ENCODE measurements at places on chromosomes 2 and 18. TPM values are rescaled to one million over a fixed set of nuclear protein-coding genes. Genes with fewer than 3 reads are reported as not detected.

- no peak for DNase-seq
Observed at GRCh38 chr2:137952586-137953129, 11.6 kb upstream of the HNMT start.

GRCh38 chr2:129233751-129234406 is 745.6 kb upstream of the RAB6C start:
- DNase-seq, result no peak

- DNase-seq, result no peak
Observed at GRCh38 chr2:219500135-219500534, 1.4 kb downstream of the GMPPA start.

- DNase-seq, result no peak
Observed at GRCh38 chr2:37326285-37326684, 1.7 kb upstream of the PRKD3 start.

GRCh38 chr2:215396595-215397313 is 39.1 kb downstream of the FN1 start:
- DNase-seq, result no peak

DNA sequence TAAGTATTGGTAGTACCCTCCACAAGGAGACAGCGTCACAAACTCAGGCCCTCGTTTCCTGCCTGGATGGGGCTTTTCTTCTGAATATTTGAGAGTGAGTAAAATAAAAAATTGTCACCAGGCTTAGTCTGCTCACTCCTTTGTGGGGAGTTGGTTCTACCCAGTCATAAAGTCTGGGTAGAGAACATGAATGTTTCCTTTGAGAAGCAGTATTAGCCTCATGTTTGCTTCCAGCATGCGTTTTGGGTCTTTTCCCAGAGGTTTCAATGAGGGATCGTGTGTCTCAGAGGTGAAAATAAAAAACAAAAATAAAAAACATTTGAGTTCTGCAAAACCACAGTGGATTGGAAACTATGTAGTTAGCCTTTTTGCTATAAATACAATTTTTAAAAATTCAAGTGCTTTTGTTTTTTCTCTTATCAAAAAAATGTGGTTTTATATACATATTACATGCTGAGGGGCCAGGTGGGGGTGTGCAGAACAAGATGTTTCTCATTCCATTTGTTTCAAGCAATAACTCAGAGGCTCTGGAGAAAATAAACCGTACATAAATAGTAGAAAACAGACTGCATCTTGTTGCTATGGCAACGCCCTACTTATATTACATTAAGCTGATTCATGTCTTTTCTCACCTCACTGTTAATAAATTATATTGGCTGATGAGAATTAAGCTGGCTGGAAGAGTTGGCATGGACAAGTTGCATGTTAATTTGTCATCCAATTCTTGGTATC is 225.4 kb upstream of the FBXO11 start:
- no peak for DNase-seq

DNA sequence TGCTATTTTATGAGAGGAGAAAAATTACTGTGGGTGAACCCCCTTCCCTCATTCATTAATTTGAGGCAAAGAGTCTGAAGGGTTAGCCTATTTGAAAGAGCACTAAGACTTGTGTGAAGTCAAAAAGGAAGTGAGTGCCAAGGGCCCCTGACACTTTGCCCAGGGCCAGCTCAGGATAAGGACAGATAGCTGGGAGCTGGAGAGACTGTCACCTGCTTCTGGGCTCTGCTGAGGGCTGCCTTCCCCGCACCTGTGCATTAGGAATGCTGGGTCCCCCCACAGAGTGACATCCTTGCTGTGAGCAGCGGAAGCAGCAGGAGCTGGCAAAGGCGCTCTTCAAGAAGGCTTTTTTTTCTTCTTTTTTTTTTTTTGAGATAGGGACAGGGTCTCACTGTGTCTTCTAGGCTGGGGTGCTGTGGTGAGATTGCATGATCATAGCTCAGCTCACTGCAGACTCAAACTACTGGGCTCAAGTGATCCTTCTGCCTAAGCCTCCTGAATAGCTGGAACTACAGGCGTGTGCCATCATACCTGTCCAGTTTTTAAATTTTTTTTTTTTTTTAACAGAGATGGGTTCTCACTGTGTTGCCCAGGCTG is 148.3 kb downstream of the AQP4 start:
- no peak for DNase-seq

GRCh38 chr2:20177556-20178248 is 47.2 kb downstream of the SDC1 start:
- peak; percentile 47 for DNase-seq

GRCh38 chr2:23992931-23993330 is 17.0 kb upstream of the MFSD2B start:
- no peak for DNase-seq

- DNase-seq, result no peak
Observed at GRCh38 chr18:73981796-73982195, 165.8 kb downstream of the FBXO15 start.

GRCh38 chr2:232971744-232972143 is 41.3 kb downstream of the NGEF start:
- peak; percentile 29 for DNase-seq

DNA sequence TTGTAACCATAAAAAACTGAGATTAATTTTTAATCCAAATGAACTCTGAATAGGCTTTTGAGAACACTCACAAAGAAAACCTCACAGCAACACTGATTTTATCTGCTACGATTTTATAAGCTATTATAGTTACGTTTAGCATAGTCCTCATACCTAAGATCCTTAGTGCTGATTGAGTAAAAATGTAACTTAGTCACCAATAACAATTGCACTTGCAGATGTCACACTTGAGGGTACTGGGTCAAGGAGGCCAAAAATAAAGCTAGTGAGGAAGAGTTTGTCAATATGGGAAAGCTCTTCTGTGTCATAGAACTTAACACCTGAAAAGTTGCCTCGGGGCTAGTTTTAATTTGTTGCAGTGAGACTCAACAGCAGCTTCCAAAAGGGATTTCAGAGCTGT is 706.5 kb upstream of the FAM98A start:
- no peak for DNase-seq

- no peak for DNase-seq
Observed at GRCh38 chr2:47016172-47016913, 100.7 kb upstream of the MCFD2 start.

DNA sequence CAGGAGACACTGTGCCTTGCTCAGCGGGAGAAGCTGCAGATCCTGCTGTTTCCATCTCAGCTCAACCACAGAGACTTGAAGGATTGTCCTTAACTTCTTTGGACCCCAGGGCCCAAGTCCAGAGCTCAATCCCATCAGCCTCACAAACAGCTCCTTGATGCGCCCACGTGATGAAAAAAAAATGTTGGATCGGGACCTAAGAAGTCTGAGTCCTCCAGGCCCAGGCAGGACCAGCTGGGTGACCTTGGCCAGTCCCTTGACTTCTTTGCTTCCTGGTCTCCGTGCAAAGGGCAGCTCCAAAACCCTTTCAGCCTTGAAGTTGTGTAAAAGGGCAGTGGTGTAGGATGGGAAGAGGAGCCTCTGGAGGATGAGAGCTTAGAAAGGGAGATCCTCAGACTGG is 175.5 kb downstream of the ZFP36L2 start:
- peak; percentile 26 for DNase-seq

- DNase-seq, result no peak
Observed at GRCh38 chr2:23285091-23285800, 99.7 kb upstream of the KLHL29 start.

GRCh38 chr2:157107877-157108276 is 149.6 kb upstream of the GALNT5 start:
- no peak for DNase-seq

DNA sequence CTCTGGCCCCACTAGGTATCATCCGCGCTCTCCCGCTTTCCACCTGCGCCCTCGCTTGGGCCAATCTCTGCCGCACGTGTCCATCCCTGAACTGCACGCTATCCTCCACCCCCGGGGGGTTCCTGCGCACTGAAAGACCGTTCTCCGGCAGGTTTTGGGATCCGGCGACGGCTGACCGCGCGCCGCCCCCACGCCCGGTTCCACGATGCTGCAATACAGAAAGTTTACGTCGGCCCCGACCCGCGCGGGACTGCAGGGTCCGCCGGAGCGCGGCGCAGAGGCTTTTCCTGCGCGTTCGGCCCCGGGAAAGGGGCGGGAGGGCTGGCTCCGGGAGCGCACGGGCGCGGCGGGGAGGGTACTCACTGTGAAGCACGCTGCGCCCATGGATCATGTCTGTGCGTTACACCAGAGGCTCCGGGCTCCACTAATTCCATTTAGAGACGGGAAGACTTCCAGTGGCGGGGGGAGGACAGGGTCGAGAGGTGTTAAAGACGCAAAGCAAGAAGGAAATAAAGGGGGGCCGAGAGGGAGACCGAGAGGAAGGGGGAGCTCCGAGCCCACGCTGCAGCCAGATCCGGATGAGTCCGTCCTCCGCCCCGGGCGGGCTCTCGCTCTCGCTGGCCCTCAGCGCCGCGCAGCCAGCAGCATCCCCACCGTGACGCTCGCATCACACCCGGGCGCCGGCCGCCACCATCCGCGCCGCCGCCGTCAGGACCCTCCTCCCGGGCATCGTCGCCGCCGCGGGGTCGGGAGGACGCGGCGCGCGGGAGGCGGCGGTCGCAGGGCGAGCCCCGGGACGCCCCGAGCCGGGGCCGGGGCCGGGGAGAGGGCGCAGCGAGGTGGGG is 664 bp downstream of the NETO1 start:
- no peak for DNase-seq

DNA sequence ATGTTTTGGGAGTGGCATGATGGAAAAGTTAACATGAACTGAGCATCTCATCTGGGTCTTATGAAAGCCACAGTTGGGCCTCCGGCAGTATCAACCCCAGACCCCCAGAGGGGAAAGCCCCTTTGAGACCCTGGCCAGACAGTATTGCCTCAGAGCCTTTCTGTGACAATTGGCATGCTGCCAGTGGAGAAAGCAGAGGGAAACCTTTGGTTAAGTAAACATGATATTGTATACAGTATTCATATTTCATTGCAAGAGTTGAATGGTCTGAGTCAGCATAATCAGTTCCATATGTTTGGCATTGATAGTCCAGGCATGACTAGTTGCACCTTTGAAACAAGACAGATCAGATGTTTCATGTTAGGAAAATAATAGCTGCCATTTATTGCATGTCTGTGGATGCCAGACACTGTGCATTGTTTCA is 20.0 kb downstream of the MERTK start:
- DNase-seq, result no peak

GRCh38 chr2:238278626-238279323 is 9.6 kb downstream of the PER2 start:
- no peak for DNase-seq

DNA sequence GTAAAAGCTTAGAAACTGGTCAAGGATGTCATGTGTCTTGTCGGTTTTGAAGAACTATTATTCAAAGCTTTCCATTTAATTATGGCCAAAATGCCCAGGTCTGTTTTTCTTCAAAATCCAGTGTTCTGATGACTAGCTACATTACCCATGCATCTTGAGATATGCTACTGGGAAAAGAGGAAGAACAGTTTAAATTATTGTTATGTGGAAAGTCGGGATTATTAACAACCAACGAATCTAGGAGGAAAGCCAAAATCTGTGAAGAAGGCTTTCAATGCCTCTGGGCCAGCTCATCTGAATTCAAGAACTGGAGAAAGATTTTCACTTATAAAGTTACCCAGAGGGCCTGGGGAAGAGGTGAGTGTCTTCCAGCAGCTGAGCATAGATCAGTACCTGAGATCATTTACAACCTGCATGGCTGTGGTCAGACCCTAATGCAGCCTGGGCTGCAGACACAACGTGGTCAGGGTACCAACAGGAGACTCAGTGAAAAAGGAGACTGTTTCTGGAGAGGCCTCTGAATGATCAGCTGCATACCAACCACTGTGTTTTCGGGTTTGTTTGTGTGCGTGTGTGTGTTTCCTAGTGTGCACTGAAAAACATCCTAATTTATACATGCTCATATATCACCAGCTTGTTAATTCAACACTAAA is 308.5 kb downstream of the NRXN1 start:
- DNase-seq, result no peak

- no peak for DNase-seq
Observed at GRCh38 chr18:47283476-47283875, 32.0 kb upstream of the SKOR2 start.

GRCh38 chr2:23566241-23567142 is 181.5 kb downstream of the KLHL29 start:
- no peak for DNase-seq

- DNase-seq, result no peak
Observed at GRCh38 chr2:208280933-208281332, 14.9 kb downstream of the PIKFYVE start.

NGEF gene
- not detected for total RNA-seq

CTDSP1 gene
- total RNA-seq, result 97.8 TPM

REG3G gene
- not detected for total RNA-seq

NDUFS1 gene
- 81.5 TPM for total RNA-seq

RAB31 gene
- 82.4 TPM for total RNA-seq

PRSS56 gene
- not detected for total RNA-seq

LRRC30 gene
- total RNA-seq, result not detected

KCNG2 gene
- not detected for total RNA-seq

FOXD4L1 gene
- total RNA-seq, result not detected

SPP2 gene
- total RNA-seq, result not detected

DSEL gene
- total RNA-seq, result 49.8 TPM

DHRS9 gene
- total RNA-seq, result not detected

PIEZO2 gene
- 142 TPM for total RNA-seq

MDH1 gene
- 103 TPM for total RNA-seq

All from chondrocyte (in vitro differentiated cells).